ENCODE measurements at places on chromosomes 4 and X.

DNA sequence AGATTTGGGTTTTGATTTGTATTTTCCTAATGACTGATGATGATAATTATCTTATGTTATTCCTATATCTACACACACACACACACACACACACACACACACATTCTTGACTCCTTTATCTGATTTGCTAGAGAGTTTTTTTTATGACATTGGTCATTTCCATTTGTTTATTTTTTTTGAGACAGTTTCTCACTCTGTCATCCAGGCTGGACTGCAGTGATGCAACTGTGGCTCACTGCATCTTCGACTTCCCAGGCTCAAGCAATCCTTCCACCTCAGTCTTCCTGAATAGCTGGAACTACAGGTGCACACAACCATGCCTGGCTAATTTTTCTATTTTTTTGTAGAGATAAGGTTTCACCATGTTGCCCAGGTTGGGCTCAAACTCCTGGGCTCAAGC lies 6.7 kb downstream of the ZNF81 start:
- no peak for DNase-seq

DNA sequence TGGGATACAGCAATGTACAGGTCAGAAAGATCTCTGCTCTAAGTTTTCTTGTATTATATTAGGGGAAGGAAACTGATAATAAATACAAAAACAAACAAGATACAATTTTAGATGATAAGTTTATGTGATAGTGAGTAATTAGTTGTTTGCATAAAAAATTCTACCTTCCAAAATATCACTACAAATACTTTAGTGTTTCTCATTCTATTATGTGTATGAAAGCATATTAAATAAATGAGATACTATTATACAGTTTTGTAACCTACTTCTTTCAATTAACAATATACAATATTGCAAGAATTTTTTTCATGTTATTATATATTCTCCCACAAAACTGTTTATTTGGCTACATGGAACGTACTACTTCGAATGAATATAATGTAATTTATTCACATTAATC lies 4.2 kb upstream of the FGF2 start:
- DNase-seq = no peak

GRCh38 chrX:72020204-72020603 lies 109.6 kb downstream of the NHSL2 start:
- DNase-seq = no peak

- DNase-seq = no peak
Observed at GRCh38 chrX:66625525-66625924, 13.4 kb downstream of the EDA2R start.

DNA sequence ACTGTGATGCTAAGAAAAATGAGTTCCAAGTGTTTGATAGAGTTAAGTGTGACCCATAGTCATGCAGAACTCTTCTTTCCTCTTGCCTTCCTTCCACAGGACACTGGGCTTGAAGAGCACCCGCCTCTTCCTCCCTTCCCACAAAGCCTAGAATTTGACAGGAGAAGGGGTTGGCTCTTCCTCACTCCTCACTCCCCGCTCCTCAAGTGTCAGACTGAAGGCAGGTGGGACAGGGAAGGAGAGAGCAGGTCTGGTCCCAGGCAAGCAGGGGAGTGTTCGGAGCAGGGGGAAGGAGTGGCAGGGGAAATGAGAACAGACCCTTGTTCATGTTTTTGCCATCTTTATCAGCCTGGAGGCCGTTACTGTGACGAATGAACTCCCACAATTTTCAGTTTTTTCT lies 10.7 kb downstream of the MAGED2 start:
- no peak for DNase-seq

GRCh38 chrX:120262859-120263708 lies 12.5 kb downstream of the ZBTB33 start:
- DNase-seq = no peak

DNA sequence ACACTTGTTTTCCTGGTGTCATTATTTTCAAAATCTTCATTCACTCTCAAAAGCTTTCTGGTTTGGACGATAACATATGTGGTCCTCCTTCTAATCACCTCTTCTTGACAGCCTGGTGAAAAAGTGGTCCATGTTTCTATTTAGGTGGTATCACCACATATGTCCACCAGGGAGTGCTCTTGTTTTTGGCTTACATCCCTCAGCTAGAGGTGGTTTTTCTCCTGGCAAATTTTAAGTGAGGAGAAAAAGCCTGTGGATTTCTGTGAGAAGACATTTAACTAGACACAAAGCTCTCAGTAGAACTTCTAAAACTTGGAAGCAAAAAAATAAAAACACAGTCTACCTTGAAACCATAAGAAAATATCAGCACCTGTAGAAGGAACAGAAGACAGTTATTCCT lies 58.0 kb upstream of the FRMPD4 start:
- DNase-seq = peak; percentile 11

DNA sequence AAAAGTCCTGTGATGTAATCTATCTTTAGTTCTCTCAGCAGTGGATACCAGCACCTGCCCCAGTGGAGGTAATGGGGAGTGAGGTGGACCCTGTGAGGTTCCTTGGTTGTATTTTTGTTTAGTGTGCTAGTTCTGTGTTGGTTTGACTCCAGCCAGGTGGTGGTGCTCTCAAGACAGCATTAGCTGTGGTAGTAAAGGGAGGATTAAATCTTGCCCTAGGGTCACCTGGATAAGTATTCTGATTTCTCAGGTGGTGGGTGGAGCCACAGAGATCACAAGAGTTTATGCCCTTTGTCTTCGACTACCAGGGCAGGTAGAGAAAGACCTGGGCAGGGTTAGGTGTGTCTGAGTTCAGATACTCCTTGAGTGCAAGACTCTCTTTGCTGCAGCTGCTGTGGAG lies 176.3 kb upstream of the EDA2R start:
- no peak for DNase-seq

DNA sequence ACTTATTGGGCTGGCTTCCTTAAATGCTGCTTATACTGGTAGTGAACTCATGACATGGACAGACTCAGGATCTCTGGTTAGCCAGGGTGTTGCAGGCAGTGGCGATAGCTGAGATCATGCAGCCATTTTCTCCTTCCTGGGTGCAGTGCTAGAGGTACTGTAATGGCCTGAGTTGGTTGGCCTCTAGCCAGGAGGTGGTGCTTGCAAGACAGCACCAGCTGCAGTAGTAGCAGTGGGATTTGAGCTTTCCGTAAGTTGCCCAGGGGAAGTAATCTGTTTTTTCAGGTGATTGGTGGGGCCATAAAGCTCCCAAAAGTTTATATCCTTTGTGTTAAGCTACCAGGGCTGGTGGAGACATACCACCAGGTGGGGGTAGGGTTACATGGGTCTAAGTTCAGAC lies 45.1 kb upstream of the AADAT start:
- DNase-seq = no peak

DNA sequence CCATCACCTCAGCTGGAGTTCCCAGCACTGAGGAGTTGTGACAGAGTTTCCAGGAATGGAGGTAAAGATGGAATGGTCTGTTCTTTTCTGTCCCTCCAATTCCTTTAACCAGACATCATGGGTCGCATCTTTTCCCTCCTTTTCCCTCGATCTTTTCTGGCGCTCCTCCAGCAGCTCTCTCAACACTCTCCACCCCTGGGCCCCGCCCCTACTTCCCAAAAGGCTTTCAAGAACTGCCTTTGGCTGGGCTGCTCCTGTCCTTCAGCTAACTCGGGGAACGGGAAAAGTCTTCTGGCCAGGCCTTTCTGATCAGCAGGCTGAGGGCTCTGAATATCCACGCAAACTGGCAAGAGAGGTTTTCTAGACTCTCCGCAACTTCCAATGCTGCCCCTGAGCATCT lies 34.0 kb downstream of the UTP14A start:
- no peak for DNase-seq

GRCh38 chr4:39043861-39044363 lies 11.7 kb upstream of the TMEM156 start:
- peak; percentile 14 for DNase-seq

GRCh38 chrX:24465532-24465865 lies 413 bp downstream of the PDK3 start:
- DNase-seq = no peak

GRCh38 chr4:80073473-80074008 lies 512 bp upstream of the ANTXR2 start:
- no peak for DNase-seq

DNA sequence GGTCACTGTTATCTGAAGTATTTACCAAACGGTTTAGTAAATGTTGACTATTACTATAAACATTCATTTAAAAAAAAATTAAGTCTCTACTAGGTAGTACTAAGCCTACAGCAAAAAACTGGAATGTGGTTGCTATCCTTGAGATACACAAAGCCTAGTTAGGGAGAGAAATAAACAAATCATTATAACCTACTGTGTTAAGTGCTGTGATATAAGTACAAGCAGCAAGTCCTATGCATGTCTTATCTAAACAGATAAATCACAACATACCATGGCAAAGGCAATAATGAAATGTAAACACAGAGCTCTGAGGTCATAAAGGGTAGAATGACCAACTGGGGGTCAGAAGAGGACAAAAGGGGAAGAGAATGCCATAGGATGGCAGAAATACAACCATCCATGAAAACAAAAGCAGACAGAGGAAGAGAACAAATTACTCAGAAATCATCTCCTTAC lies 92.2 kb downstream of the RNF150 start:
- DNase-seq = no peak

DNA sequence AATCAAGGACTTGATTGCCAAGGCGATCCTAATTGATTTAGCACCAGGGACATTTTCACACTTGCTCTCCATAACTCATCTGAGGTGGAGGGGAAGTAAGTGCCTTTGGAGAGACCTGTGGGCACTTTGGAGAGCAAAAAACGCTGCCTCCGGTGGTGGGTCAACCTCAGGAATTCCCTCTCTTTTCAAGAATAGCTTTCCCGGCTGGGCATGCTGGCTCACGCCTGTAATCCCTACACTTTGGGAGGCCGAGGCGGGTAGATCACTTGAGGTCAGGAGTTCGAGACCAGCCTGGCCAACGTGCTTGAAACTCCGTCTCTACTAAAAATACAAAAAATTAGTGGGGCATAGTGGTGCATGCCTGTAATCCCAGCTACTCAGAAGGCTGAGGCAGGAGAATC lies 49.2 kb downstream of the PRPS1 start:
- no peak for DNase-seq

DNA sequence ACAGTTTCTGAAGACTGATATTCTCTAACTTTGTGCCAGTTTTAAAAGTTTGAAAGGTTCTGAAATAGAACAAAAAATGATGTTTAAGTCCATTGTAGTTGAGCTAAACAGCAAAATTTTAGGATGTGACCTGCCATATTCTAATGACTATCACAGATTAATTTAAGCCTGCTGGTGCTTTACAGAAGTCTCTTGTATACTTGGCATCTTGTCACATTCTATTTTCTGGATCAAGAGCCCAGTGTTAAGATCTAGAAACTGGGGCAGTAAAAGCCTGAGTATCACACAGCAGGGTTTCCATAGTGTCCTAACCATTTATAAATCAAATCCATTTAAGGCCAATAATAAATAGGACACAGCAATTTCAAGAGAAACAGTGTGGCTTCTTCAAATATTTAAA lies 12.4 kb downstream of the FSTL5 start:
- DNase-seq = no peak

DNA sequence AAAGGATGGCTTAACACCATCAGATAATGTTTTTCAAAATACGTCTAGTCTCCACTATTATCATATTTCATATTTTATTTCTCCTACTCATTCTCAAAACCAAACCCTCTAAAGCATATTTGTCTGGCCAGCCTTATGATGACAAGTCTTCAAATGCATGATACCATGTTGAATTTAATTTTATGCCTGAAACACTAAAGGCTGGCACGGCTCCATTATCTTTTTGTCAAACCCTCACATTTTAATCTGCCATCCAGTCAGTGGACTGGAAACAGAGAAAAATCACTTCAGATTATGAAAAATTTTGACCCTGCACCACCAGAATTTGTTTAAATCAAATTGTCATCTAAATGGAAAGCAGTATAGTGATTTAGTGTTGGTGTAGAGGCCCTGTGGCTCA lies 42.9 kb downstream of the SCD5 start:
- no peak for DNase-seq

- DNase-seq = no peak
Observed at GRCh38 chrX:107823042-107823441, 2.6 kb upstream of the MID2 start.

GRCh38 chrX:107672955-107673378 lies 44.7 kb downstream of the PRPS1 start:
- peak; percentile 22 for DNase-seq

DNA sequence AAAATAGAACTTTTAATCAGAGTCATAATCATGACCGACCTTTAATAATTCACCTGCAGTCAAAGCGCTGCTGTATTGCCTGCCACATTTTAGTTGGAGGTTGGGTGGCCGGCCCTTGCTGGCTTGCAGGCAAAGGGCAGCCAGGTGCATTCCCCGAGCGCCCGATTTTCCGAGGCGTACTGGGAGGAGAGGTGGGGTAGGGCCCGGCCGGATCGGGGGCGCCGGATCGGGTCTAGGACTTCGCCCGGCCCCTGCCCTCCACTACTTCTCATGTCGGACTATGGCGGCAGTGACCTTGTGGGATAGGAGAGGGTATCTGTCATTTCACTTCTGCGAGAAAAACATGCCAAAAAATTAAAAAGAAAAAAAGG lies 2.5 kb upstream of the RS1 start:
- no peak for DNase-seq

GRCh38 chr4:167088115-167088514 lies 146.2 kb downstream of the SPOCK3 start:
- no peak for DNase-seq

Data from endothelial cell (in vitro differentiated cells).